ENCODE measurements at places on chromosomes 2 and 18.
A peak's percentile ranks its signal among the peaks of the same experiment; 100 is the strongest.

GRCh38 chr2:152565884-152566727, 151.2 kb downstream of the PRPF40A start:
- DNase-seq: no peak

DNA sequence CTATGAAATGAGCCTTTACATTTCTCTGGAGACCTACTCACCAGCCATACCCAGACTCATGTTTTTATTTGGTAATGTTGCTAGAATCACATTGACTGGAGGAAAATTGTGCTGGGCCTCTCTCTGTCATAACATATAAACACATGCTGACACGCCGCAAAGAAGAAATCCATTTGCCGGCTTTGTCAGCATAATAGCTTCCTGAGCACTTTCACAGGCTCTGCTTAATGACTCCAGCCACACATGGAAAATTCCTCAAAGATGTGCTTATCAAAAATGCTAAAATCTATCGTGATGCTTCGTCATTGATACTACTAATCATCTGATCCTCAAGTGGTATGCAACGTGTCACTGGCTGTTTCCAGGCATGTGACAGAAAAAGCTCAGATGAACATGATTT, 63.1 kb downstream of the RND3 start:
- peak; percentile 86 for DNase-seq

- DNase-seq: no peak
These were observed 136.6 kb upstream of the RMP24 start for GRCh38 chr18:35835833-35836232.

GRCh38 chr18:36849288-36850006, 20.5 kb downstream of the KIAA1328 start:
- DNase-seq: peak; percentile 53

DNA sequence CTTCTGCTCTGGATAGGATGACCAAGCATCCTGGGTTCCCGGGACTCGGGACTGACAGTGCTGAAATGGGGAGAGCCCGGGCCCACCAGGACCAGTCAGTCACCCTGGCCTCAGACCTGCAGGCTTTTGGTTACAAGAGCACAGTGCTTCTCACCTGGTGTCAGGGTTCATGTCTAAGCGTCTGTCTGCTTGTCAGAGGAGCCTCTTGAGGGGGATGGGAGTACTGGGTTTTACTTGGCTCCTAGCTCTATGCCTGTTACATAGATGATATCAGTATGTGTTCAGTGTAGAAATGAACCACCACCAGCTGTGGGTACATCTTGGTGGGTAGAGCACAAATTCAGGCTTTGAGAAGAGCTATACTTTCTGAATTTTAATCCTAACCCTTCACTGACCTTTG, 29.9 kb downstream of the PCARE start:
- no peak for DNase-seq

- DNase-seq: no peak
These were observed 203.7 kb downstream of the TMEM163 start for GRCh38 chr2:134515137-134515536.

- no peak for DNase-seq
These were observed 36.9 kb upstream of the ITM2C start for GRCh38 chr2:230827774-230828271.

DNA sequence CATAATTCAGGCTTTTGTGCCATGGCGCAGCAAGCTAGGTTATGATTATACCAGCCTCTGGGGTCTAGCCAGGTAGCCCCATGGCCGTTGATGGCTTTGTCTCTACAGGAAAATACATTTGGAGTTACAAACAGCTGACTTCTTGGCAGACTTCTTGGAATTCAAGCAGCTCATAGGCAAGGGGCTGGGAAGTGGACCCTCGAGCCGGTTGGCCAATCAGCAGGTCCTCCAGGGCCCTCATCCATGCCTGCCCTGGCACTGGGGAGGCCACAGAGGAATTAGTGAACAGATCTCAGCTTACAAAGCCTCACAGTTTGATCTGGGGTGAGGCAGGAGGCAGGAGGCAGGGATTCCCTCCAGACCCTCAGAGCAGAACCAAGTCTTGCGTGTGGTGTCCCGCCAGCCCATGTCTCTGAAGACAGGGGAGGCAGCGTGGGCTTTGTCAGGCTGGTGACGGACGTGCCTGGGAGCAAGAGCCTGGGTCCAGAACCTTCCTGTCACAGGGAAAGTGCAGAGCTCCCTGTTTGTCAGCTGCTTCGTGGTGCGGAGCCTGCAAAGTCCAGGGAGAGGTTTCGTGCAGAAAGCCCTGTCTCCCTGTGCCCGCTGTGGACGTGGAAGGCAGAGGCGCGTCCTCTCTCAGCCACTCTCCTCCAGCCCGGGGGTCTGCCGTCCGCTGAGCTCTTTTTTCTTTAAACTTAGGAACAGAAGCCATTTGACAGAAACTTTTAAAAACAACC, 131.7 kb downstream of the KLHL29 start:
- DNase-seq: peak; percentile 52

DNA sequence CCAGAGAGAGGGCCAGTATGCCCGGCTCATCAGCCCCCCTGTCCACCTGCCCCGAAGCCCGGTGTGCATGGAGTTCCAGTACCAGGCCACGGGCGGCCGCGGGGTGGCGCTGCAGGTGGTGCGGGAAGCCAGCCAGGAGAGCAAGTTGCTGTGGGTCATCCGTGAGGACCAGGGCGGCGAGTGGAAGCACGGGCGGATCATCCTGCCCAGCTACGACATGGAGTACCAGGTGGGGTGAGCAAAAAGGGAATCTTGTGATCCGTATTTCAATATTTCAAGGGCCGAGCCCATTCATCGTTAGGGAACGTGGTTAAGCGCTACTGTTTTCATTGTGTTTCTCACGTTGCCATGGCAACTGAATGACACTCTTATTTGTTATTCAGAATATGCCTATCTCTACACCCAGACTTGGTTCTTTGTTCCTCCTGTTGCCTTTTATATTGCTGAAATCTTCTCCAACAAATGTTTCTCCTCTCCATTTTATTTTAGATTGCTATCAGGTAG, 81.5 kb downstream of the NRP2 start:
- peak; percentile 84 for DNase-seq

- no peak for DNase-seq
These were observed 31.7 kb upstream of the ARL4C start for GRCh38 chr2:234528410-234529148.

- DNase-seq: no peak
These were observed 109.1 kb upstream of the CRIM1 start for GRCh38 chr2:36246320-36246990.

- DNase-seq: no peak
These were observed 134.3 kb downstream of the THADA start for GRCh38 chr2:43461453-43462073.
